ENCODE measurements at places on chromosomes 2 and 18. TPM values are rescaled to one million over a fixed set of nuclear protein-coding genes. Genes with fewer than 3 reads are reported as not detected.

RAX gene
- total RNA-seq = not detected

DNA sequence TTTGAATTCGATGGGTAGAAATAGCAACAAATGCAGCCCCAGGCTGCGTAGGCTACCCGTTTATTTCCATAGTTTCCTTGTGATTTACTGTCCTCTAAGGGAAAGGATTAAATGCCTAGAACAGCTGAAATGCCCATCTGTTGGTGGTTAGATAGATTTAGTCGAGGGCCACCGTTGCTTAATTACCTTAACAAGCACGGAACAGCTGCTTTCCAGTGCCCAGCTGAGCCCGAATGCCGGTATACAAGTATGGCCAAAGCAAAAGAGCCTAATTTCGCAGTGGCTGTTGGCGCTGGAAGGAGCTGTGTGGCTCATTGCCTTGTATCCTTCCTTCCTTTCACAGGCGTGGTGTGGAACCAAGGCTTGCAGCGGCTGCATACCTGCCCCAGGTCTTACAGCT lies 109.1 kb downstream of the CABLES1 start:
- no peak for DNase-seq

GRCh38 chr2:205763708-205764211 lies 81.5 kb downstream of the NRP2 start:
- DNase-seq = peak; percentile 97

CARF gene
- 9.7 TPM for total RNA-seq

DNA sequence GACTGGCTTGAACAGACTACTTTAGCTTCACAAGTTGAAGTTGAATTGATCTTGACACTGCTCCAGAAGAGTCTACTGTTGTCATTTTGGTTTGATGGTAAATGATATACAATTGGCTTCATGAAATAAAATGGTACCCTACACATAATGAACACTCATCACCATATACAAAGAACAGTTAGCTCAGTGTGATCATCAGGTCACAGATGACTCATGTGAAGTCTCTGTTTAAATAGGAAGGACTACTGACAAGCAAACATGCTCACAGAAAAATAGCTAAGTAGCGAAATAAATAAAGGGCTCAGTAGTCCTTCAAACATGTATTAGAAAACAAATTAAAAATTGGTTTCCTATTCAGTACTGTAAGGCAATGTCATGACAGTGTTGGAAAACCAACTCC lies 96.2 kb downstream of the MEIS1 start:
- DNase-seq = no peak

- no peak for DNase-seq
These were observed 51.0 kb downstream of the ZNF236 start for GRCh38 chr18:76873311-76873710.

GRCh38 chr2:165818920-165819319 lies 24.9 kb upstream of the GALNT3 start:
- no peak for DNase-seq

DNA sequence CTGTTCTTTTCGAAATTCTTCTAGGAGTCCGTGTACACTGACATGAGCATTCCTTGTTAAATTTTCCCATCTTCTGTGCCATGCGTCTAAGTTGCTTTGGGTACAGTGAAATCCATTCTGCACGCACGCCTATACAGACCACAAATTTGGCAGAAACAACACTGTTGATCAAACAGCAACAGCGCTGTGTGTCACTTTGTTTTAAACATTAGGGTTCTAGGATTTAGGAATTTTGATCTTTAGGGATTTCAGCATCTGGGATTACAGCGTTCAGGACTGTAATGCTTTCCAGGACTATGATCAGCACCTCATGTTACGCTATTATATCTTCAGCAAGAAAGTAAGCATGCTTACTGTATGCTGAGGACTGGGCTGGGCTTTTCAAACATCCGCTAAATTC lies 47.1 kb upstream of the FHL2 start:
- DNase-seq = no peak

SNORC gene
- 6.2 TPM for total RNA-seq

GRCh38 chr2:62143696-62144095 lies 52.2 kb upstream of the B3GNT2 start:
- no peak for DNase-seq

- no peak for DNase-seq
These were observed 16.6 kb downstream of the HJURP start for GRCh38 chr2:233837694-233838229.

FAM98A gene
- 43.4 TPM for total RNA-seq

SERPINB3 gene
- 0.25 TPM for total RNA-seq

DNA sequence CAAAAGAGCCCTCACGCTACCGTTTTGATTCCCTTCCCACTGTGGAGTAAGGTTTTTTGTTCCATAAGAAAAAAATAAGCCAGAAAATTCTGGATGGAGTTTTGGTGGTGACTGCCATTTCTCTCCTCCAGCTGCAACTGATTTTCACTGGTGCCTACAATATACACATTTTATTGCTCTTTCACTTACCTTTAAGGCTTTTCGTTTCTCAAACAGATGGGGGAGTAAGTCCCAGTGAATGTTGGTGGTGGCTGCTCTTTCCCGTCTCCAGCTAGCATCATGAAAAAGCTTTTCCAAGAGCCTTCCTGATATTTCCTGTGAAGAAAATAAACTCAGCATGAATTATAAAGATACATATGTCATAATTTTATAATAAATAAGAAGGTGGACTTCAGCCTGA lies 932.5 kb upstream of the PIK3C3 start:
- no peak for DNase-seq

CPS1 gene
- 12.9 TPM for total RNA-seq

- no peak for DNase-seq
These were observed 64.7 kb downstream of the CCDC148 start for GRCh38 chr2:158391876-158392275.

DNA sequence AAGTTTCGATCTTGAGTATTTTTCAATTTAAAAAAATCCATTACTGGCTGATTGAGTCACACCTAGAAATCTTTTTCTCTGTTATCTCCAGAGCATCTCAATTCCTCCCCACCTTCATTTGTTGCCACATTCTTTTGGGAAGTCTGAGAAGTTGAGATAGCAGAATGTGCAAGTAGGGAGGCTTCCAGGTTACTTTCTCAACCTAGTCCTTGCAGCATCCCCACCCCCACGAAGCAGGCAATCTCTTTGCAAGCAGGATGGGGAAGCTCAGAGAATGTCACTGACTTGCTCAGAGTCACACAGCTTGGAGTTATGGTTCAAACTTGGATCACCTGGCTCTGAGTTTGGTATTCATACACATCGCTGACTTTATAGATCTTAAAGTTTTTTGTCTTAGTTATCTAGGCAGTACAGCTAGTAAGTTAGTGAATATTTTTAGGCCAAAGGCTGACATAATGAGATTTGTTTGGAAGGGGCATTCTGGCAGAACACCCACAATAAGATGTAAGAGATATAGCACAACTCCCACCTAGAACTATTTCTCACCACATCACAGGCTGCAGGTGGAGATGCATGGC lies 25.9 kb upstream of the LCLAT1 start:
- peak; percentile 55 for DNase-seq

- DNase-seq = no peak
These were observed 12.9 kb upstream of the DPP4 start for GRCh38 chr2:162086904-162087303.

- DNase-seq = no peak
These were observed 45.8 kb downstream of the LAMA3 start for GRCh38 chr18:23735021-23735464.

DNA sequence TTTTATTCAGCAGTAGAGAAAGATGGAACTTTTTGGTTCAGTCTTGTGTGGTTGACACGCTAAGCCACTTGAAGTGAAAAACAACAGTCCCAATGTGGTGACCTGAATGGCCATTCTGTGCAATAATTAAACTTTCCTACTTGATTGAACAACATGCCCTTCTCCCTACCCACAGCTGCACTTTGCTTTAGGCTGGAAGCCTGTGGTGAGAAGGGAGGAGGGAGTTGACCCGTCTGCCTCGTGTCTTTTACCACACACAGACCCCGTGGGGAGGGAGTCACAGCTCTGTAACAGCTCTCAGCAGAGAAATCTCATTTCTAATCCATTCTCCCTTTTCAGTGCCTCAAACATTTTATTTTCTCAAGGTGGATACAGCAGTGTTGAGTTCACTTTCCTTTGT lies 138.2 kb upstream of the PKDCC start:
- DNase-seq = no peak

DNA sequence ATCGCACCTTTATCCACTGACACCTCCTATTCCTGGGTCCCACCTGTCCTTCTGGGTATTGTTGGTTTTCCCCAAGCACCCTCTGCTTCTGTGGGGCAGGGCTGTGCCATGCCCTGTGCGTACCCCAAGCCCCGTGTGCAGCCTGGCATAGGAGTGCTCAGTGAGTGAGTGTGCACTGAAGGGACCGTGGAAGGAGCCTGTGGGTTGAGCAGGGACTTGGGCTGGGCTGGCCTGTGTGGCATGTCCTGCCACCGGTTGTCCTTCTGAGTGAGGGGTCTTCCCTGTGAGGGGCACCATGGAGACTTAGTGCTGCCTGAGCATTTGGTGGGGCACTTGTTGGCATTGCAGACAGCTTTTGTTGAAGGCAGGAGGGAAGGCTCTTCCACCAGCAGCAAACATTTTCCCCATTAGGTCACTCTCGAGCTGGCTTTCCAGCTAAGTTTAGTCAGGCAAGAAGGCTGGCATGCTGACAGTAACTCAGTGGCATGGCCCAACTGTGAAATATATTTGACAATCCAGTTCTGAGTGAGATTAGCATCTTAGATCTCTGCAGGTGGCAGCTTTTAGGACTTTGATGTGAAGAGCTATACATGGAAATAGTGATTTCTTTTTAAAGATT lies 64.7 kb downstream of the LPIN1 start:
- DNase-seq = no peak

CTNNA2 gene
- total RNA-seq = 9.8 TPM

EGR4 gene
- 0.15 TPM for total RNA-seq

DNA sequence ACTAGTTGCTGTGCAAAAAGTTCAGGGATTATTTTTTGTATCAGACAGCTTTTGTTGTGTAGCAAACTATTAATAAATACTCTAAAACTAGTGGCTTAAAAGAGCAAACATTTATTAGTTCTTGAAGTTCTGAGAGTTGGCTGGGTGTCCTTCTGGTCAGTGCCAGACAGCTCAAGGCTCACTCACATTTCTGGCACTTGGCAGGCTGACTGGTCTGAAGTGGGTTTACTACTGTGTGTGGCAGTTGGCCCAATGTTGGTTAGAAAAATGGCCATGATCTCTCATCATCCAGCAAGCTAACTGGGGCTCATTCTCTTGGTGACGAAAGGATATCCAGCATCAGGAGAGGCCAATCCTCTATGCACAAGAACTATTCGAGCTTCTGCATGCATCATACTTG lies 71.4 kb upstream of the ZNF385B start:
- no peak for DNase-seq

- DNase-seq = no peak
These were observed 4.6 kb downstream of the DOCK10 start for GRCh38 chr2:225037415-225038230.

- no peak for DNase-seq
These were observed 48.0 kb downstream of the SCN2A start for GRCh38 chr2:165287094-165287778.

- peak; percentile 69 for DNase-seq
These were observed 131.3 kb upstream of the ACAA2 start for GRCh38 chr18:49944663-49945062.

DNA sequence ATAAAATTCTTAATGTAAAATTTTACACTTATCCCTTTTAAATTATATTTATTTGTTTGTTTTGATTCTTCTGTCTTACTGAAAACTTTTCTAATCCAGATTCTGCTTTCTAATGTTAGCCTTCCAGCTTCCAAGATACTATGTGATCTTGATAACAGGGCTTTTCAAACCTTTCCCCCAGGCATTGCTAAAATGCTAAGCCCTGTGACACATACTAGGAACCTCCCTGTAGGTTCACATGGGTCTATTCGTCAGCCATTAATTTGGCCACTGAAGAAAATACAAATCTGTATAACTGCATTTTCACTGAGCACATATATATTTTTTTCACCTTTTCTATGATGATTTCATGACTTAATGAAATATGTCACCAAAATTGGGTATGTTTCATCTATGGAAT lies 92.8 kb upstream of the MAP4K3 start:
- no peak for DNase-seq

DNA sequence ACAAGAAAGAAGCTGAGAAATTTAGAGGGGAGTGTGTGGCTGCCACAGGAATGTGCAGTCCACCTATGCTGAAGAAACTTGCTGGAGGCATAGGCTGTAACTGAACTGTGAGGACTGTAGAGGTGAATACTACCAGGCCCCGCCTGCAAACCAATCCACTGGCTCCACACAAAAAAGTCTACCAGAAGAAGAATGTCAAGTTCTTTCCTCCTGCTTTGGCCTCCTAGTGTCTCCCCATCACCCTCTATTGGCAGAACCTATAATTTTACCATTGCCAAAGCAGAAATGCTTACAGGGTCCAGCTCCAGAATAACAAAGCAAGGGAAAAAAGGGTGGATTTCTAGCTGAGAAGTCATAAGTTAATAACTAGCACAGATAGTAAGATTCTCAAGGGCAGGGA lies 5.9 kb upstream of the ATP5MC3 start:
- peak; percentile 61 for DNase-seq

PCARE gene
- total RNA-seq = not detected

GRB14 gene
- total RNA-seq = 16.1 TPM

GRCh38 chr2:98883780-98884211 lies 52.2 kb downstream of the CRACDL start:
- DNase-seq = no peak

PID1 gene
- 0.55 TPM for total RNA-seq

DNA sequence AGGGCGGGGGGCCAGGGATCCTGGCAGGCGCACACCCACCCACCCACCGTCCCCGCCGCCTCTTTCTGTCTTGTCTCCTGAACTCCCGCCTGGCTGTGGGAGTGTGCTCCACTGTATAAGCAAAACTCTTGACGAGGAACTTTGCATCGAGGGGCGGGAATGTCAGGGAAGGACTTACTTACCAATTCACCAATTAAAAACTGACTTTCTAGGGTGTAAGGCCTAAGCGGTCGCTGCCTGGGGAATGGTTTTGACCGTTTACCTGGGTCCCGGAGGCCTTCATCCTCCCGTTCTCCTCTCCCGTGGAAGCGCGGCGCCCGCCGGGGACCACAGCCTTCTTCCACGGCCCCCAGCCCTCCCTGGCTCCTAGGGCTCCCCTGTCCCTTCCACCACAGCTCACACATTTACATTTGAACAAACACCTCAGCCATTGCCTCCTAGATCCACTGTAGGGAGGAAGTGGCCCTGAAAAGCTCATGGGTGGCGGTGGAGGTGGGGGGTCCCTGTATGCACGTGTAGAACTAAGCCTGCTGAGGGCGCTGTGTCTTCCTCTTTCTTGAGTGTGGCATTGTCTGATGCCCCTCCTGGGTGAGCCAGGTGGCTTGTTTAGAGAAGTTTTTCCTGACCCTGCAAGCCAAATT lies 8.9 kb downstream of the ASIC4 start:
- DNase-seq = peak; percentile 83

GRCh38 chr2:3747032-3747654 lies 43.8 kb downstream of the DCDC2C start:
- DNase-seq = peak; percentile 24

CRYGC gene
- not detected for total RNA-seq

SERPINB2 gene
- total RNA-seq = not detected

GRCh38 chr2:202149936-202150335 lies 76.9 kb downstream of the KIAA2012 start:
- DNase-seq = no peak

All from endodermal cell (in vitro differentiated cells).